Activated CD4-positive, alpha-beta T cell treated with anti-CD3 and anti-CD28 coated beads, Interleukin-2, amount 50 U/mL, for 1 hour (primary cell): ENCODE measurements at places on chromosomes 1 and 21.

GRCh38 chr1:19398309-19398760, 86.2 kb downstream of the SLC66A1 start:
- no peak for DNase-seq

GRCh38 chr1:113192242-113192641, 119.2 kb downstream of the LRIG2 start:
- no peak for DNase-seq

- no peak for DNase-seq
Observed at GRCh38 chr1:179968994-179969919, 14.6 kb downstream of the CEP350 start.

DNA sequence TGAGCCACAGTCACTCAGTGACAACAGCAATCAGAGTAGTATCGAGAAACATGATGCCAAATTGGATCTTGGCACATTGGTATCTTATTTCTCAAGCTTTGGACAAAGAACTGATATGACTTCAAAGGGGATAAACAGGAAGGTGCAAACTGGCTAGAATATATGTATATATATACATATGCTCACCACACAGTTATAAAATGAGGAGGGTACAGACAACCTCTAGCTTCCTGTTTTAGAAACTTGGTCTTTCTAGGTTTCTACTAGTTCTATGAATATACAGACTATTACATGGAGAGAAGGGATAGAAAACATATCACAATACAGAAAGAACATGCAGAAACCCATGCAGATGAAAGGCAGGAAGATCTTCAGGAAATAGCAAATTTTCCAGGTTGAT, 292.1 kb upstream of the SNX7 start:
- DNase-seq = no peak

DNA sequence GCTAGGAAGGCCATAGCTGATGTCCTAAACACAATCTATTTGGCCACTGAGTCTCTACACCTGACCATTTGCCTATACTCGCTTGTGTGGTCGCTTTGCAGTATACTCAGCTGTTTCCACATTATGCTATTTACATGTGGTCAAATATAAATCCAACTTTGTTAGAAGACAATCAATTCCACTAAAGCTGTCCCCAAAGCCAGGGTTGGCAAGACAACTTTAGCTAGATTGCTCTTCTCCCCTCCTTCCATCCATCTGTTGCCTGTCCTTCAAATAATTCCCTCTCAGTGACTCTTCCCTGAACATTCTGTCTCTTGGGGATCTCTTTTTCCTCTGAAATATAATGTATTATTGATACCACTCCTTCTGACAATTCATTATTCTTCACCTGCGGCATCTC, 30.1 kb downstream of the AVPR1B start:
- no peak for DNase-seq

GRCh38 chr1:147579934-147580537, 38.7 kb downstream of the BCL9 start:
- DNase-seq = no peak

GRCh38 chr1:183304440-183305107, 113.6 kb downstream of the NMNAT2 start:
- DNase-seq = no peak

DNA sequence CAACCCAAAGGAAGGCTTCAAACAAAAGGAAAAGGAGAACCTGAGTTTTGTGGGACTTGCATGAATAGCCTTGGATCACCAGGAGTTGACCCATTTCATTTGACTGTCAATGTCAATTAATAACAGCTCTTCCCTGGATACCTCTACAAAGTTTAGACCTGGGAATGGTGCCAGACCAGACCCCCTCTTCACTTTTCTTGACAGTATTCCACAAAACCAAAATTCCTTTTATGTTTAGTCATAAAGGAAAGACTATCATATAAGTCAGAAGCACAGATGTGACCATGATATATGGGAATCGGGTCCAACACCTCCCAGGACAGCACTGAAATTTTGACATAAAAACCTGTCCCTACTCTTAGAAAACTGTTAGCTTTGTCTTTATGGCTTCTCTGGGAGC, 191.8 kb downstream of the LYPLAL1 start:
- no peak for DNase-seq

DNA sequence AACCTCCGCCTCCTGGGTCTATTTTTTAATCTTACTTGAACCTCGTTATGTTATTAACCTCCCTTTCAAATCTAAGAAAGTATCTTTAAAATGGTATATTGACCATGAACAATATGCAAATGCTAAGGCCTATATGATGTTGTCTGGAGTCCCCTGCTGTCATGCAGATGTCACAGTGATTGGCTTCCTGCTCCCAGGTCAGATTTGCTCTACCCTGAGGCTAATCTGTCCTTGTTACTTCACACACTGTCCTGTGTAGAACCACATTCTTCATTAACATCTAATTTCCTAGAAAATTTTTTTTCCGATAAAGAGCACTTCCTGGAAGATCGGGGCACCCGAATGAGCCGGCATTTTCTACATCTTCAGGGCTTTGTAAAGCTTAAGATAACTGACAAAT, 306.6 kb downstream of the MRPL39 start:
- DNase-seq = no peak

- DNase-seq = no peak
Observed at GRCh38 chr21:29501451-29501850, 202.7 kb downstream of the BACH1 start.

GRCh38 chr1:94863919-94864318, 43.8 kb downstream of the SLC44A3 start:
- DNase-seq = no peak

- DNase-seq = no peak
Observed at GRCh38 chr1:196516373-196516772, 91.9 kb downstream of the KCNT2 start.

- DNase-seq = no peak
Observed at GRCh38 chr1:155181371-155182051, 7.9 kb downstream of the TRIM46 start.

DNA sequence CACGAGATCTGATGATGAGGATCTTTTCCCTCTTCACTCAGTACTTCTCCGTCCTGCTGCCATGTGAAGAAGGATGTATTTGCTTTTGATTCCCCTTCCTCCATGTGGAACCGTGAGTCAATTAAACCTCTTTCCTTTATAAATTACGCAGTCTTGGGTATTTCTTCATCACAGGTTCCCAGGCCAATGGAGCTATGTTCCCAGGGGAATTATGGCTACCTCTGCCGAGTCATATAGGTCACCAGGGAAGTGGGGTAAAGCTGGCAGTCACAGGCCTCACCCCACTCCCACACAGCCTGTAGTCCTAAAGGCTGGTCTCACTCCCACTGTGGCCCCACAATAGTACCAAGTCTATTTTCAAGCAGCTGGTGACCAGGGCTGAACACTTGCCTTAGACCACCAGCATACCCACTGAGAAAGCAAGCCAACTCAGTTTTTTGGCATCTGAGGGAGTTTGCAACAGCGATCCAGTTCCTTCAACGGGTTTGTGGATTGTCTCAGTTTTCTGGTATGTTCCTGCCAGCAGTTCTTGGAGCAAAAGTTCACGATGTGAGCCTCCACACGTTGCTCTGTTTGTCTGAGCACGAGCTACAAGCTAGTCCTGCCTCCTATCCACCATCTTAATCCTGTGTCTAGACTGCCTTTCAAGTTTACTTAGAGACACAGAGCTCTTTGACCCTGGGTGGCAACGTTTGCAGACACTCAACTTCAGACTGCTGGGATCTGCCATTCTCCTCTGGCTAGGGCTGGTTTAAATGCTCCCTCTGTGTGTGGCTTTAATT, 104.5 kb downstream of the CENPF start:
- DNase-seq = no peak

DNA sequence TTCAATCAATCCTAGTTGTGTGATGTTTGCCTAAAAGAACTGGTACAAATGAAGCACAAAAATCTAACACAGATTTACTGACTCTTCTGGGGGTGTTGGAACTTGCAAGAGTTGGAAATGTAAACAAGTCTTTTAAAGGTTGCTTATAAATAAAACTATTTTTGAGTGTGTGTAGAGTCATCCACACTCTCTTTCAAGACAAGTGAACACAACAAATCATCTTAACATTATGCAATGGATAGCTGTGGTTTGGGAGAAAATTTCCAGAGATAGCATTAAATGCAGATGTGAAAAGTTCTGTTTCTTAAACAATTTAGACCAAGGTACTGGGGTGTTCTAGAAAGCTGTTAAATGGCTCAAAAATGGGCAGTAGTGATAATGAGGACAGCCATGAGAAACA, 28.7 kb downstream of the C1orf87 start:
- DNase-seq = no peak

DNA sequence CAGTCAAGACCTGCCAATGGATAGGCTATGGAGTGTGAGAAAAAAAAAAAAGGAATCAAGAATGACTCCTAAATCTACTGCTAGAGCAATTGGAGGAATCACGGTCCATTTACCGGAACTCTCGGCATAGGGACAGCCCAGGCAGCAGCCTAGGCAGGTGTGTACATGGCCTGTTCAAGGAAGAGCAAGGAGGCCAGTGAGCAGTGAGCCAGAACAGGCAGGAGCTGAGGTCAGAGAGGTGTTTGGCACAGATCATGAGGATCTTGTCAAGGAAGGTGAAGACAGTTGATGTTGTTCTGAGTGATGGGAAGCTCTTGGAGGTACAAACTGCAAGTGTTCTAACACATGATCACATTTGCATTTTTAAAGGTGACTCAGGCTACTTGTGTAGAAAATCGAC, 40.6 kb upstream of the HHAT start:
- DNase-seq = no peak

- DNase-seq = no peak
Observed at GRCh38 chr1:58748666-58749065, 35.2 kb downstream of the JUN start.

- DNase-seq = no peak
Observed at GRCh38 chr1:113178106-113178505, 105.1 kb downstream of the LRIG2 start.

DNA sequence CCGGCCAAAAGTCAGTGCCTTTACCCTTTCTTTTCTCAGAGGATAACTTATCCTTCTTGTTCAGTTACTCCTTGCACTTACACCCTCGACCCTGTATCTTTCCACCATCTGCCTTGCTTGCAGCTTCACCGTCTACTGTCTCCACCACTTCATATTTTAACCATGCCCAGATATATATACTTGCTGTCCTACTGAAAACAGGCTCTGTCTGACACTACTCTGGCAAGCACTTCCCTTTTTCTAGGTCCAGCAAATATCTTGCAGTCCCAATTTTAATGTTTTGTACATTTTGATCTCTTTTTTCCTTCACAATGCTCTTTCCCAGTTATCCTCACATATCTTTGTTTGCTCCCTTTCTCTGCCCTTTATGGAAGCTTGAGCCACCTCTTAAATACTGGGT, 308.6 kb downstream of the TPR start:
- no peak for DNase-seq

DNA sequence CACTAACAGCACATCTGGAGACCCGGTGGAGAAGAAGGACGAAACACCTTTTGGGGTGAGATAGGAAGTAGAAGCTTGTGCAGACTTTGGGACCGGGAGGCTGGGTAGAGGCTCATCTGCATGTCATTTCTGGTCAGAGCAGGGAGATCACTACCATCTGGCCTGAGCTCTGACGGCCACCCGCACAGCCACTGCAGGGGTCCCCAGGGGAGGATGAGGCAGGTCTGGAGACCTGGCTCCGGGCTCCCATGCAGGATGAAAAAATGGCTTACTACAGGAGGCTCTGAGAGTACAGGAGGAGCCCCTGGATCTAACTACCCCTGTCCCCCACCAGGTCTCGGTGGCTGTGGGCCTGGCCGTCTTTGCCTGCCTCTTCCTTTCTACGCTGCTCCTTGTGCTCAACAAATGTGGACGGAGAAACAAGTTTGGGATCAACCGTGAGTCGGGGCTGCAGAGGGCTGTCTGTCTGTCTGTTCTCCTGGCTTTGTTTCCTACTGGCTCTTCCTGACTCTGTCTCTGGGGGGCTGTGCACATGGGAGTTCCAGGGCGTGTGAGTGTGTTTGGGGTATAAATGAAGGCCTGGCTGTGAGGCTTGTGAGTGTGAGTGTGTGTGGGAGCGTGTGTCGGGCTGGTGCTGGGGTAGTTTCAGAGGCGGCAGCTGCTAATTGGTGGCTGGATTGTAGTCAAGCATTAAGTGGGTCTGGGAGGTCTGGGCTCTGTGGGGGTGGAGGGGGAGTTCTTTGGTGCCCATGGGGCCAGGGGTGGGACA, 14.1 kb downstream of the NTRK1 start:
- DNase-seq = no peak

DNA sequence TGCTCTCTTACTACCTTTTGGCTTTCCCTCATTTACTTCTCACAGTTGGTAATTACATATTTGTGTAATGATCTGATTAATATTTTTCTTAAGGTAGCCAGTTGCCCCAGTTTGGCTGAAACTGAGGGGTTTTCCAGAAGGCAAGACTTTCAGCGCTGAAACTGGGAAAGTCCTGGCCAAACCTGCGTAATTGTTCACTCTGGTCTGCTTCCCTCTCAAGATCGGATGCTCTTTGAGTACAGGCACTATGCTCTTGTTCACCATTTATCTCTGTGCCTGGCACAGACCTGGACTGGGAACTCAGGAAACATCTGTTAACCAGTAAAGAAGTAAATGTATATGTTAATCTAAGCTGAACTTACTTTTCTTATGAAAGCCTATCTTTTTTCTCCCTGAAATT, 209.6 kb upstream of the HOOK1 start:
- no peak for DNase-seq

DNA sequence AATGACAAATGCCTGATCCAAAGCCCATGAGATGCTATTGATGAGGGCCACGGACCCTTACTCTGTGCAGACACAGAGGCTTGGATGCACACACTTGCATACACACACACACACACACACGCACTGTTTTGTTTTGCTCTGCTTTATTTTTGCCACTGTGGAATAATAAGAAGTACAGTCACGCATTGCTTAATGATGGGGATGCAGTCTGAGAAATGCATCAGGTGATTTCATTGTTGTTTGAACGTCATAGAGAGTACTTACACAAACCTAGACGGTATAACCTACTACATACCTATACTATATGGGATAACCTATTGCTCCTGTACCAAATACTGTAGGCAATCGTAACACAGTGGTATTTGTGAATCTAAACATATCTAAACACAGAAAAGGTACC, 104.4 kb downstream of the RHOU start:
- DNase-seq = no peak

- no peak for DNase-seq
Observed at GRCh38 chr1:212030936-212031528, 4.3 kb downstream of the INTS7 start.

GRCh38 chr1:111930356-111930755, 59.1 kb downstream of the KCND3 start:
- DNase-seq = no peak

DNA sequence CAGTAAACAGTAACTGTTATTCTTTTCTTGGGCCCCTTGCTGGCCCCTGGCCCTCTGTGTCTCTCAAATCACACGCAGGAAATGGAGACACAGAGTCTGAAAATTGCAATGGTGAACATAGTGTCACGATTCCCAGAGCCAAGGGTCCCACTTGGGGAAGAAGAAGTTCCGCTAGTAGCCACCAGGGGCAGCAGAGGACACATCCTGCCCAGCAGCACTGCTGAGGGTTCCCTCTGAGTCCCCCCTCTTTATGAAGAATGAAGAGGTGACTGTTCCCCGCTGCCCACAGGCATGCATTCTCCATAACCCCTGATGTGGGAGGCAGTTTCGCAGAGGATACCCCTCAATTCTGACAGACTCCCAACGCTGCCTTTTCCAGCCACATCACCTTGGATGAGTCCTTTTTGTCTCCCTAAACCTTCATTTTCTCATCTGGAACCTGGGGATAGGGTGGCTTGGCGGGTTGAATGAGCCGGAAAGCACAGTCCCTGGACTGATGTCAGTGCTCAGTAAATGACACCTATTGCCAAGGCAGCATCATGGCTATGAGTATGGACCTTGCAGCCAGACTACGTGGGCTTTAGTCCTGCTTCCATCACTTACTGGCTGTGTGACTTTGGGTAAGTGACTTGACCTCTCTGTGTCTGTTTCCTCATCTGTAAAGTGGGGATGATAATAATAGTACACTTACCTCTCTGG, 238.0 kb upstream of the TMEM51 start:
- DNase-seq = peak; percentile 22

GRCh38 chr1:24289937-24290595, 29.1 kb upstream of the GRHL3 start:
- no peak for DNase-seq
